ENCODE measurements at places on chromosomes 6 and 20.

GRCh38 chr6:2047855-2048254, 197.6 kb downstream of the GMDS start:
- DNase-seq, result no peak

- DNase-seq, result no peak
Observed at GRCh38 chr6:26202811-26203583, 115.8 kb downstream of the HFE start.

GRCh38 chr6:94377835-94378234, 958.5 kb upstream of the EPHA7 start:
- DNase-seq, result no peak

- DNase-seq, result no peak
Observed at GRCh38 chr20:10802236-10802635, 128.4 kb upstream of the JAG1 start.

GRCh38 chr6:124854338-124854922, 107.8 kb upstream of the RNF217 start:
- no peak for DNase-seq

DNA sequence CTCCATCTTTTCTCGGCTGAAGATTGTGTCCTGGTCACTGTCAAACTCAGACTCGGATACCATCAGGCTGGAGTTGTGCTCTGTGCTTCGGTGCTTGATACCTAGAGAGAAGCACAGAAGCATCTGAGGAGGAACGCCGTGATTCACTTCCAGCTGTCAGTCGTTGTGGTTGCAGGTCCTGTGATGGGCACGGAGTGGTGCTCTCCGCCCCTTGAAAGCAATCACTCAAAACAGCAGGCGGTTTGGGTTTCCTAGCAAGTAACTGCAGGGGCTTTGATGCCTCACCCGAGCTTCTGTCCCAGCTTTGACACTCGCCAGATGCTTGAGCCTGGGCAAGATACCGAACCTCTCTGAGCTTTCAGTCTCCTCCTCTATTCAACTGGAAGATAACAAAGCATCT, 52.5 kb downstream of the ALDH5A1 start:
- no peak for DNase-seq

- no peak for DNase-seq
Observed at GRCh38 chr6:130063806-130064205, 45.4 kb downstream of the L3MBTL3 start.

- no peak for DNase-seq
Observed at GRCh38 chr6:92723390-92723931, 695.9 kb downstream of the EPHA7 start.

- no peak for DNase-seq
Observed at GRCh38 chr20:40855269-40855668, 166.2 kb upstream of the MAFB start.

DNA sequence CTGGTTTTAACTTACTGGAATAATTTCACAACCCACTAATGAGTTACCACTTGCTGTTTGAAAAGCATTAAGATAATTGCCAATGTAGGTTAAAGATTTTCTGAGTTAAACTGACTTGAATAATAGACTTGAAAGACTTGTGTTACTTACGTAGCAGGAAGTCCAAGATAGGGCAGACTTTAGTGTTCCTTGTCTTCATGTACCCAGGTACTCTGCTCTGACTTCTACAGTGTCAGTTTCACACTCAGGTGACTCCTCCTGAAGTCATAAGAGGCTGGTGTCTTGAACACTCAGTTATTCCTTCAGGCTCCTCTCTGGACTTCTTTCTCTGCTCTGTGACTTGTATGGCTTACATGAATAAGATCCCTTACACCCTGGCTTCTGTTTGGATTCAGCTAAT, 76.3 kb upstream of the SGK1 start:
- DNase-seq, result no peak

- no peak for DNase-seq
Observed at GRCh38 chr6:132932588-132932987, 118.2 kb downstream of the RPS12 start.

GRCh38 chr6:52310932-52311331, 26.4 kb upstream of the MCM3 start:
- DNase-seq, result no peak

DNA sequence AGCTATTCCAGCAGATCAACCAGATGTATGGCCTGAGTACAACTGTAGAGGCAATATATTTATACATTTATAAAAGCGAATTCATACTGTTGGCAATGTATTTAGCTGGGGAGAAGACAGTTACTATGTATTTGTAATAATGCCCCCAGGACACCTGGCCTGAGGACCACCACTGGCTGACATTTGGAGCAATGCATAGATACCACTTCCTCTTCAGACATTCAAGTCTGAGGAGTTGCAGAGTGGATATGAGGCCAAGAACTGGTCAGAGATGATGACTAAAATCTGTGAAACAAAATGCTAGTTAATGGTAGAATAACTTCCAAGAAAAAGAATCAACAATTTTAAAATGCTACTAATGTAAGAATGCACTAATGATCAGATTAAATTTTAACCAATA, 462.3 kb downstream of the CDC5L start:
- no peak for DNase-seq

- DNase-seq, result peak; percentile 72
Observed at GRCh38 chr6:26032340-26033084, 54.7 kb upstream of the HFE start.

GRCh38 chr6:33276581-33276863, 401 bp upstream of the B3GALT4 start:
- no peak for DNase-seq

DNA sequence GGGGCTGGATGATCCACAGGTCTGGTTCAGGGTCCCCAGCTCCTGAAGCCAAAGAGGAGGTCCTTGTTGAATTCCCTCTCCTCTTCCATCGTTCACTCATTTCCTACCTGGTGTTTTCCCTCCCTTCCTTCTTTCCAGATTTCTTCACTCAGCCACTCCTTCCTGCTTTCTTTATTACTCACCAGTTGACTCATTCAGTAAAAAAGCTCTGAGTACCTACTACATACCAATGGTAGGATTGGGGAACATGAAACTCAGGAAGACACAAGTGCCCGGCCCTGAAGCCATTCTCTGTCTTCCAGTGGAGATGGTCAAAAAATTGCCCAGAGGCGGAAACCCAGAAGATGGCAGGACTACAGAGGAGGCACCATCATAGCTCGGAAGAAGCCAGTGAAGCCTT, 11.9 kb upstream of the NSFL1C start:
- peak; percentile 74 for DNase-seq

DNA sequence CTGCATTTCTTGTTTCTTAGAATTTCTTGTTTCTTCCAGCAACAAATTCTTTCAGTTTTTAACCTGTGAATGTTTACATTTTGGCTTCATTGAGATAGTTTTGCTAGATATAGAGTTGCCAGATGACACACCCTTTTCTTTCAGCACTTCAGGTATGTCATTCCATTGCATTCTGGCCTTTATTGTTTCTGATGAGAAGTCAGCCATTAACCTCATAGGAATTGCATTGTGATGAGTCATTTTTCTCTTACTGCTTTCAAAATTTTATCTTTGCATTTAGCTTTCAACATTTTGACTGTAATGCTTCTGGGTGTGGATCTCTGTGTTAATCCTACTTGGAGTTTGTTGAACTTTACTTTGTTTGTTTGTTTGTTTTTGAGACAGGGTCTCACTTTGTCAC, 440.3 kb upstream of the HS3ST5 start:
- no peak for DNase-seq

GRCh38 chr6:132498638-132499037, 14.3 kb downstream of the STX7 start:
- no peak for DNase-seq

DNA sequence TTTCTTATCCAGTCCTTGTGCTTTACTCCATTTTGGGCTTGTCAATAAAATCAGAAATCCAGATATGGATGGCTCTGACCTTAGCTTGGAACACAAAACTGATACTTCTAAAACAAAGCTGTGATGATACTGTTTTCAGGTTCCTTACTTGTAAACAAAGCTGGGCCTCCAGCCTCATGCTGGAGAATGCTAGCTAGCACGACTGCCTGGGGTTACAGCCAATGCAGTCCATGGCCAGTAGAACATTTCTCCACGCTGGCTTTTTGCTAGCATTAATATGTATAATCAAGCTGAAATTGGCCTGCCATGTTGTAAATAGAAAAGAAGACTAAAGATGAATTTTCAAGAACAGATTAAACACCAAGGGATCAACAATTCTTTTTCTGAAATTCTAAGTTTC, 63.9 kb downstream of the MTHFD1L start:
- DNase-seq, result no peak

GRCh38 chr6:168162366-168162765, 83.4 kb upstream of the FRMD1 start:
- no peak for DNase-seq

DNA sequence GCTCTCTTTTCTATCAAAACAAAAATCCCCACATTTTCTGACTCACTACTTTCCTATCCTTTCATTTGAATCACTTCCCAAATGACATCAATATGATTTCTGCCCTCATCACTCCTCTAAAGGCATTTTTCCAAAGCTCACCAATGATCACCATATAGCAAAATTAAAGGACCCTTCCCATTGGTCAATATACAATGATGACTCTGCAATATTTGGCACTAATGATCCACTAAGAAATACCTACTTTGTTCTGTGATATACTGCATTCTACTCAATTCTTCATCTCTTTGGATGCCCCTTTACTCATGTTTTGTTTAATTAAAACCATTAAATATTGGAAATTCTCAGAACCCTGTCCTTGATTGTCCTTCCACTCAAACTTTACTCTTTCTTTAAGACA, 200.3 kb upstream of the PTCHD4 start:
- DNase-seq, result no peak

DNA sequence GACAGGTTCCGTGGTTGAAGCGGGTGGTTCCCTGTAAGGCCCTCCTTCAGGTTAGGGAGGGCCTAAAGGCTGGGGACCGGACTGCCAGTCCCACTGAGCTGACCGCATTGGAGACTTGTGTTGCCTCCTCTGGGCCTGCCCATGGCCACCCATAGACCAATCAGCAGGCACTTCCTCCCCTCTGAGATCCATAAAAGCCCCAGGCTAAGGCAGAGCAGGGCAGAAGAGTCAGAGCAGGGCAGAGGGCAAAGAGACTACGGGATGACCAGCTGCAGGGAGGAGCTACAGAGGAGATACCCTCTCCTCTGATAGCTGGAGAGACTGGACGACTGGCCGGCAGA, 537.4 kb downstream of the TENT5A start:
- DNase-seq, result no peak

- DNase-seq, result peak; percentile 15
Observed at GRCh38 chr20:51128198-51128597, 105.3 kb upstream of the KCNG1 start.

DNA sequence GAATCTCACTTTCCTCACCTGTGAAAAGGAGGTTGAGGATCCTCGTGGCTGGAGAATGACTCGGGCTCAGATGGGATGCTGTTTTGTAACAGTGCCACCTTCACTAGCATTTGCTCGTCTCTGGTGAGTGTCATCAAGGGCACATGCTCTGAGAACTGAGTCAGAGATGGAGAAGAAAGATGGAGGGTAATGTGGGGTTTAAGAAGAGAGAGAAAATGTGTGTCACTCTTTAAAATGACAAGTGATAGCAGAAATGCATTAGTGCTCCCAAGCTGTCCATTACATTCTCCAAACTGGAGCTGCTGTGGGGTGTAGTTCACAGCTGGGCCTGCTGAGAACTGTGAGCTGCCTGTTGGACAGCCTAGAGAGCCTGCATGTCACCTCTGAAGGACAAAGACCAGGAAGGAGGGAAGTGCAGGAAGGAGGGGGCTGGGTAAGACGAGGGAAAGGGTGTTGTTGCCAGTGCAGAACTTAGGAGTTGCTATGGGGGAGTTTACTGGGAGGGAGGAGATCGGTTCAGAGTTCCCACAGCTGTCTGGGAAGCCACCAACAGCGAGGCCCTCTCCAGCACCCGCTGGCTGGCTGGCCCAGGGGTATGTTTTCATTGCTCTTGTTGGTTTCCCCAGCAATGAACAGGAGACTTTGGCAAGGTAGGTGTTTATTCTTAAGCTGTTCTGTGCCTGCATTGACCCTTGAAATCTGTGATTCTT, 19.8 kb downstream of the GMPR start:
- no peak for DNase-seq

DNA sequence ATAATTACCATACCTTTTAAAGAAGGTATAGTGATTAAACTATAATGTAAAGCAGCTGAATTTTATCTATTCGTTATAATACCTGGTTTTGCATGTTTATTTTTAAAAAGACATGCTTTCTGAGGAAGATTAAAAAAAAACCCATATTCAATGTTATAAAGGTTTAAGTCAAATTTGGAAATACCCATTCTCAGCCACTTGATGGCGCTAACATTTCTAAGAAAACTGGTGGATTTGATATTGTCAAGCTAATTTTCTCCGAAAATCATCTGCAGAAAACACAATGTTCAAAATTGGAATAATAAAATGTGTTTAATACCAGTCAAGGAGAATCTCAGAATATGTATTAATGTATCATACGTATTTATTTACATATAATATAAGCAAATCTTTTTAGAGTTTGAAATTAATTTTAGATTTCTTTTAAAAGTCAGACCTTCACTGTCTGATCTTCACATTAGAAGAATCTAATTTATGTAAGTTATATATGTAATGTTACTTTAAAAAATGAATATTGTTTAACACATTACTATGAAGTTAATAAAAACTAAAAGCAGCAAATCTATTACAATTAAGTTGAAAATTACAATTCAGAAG, 35.0 kb downstream of the SHPRH start:
- DNase-seq, result peak; percentile 19

GRCh38 chr6:109801794-109802193, 110.7 kb downstream of the FIG4 start:
- DNase-seq, result no peak

DNA sequence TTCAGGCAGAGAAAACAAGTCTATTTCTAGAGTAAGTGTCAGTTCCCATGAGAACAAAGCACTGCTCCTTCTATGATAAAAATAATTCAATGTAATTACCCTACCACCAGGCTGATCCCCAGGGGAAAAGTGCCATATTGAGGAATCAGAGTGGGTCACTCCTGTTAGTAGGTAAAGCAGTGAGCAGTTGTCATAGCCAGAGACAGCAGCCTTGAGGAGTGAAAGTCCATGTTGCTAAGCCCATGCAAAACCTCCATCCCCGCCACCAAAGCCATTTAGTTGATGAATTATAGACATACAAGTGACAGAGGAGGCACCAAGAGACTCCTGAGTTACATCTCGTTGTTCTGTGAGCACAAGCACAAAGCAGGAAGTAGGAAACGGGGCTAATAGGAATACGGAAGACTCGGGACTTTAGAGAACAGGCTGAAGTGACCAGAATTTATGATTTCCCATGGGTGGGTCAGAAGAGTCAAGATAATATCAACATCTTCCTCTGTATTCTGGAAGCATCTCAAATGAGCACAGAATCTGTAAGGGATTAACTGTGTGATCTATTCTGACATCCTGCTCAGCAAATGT, 197.9 kb downstream of the MAFB start:
- no peak for DNase-seq

- DNase-seq, result no peak
Observed at GRCh38 chr6:55957961-55958422, 82.6 kb upstream of the BMP5 start.

DNA sequence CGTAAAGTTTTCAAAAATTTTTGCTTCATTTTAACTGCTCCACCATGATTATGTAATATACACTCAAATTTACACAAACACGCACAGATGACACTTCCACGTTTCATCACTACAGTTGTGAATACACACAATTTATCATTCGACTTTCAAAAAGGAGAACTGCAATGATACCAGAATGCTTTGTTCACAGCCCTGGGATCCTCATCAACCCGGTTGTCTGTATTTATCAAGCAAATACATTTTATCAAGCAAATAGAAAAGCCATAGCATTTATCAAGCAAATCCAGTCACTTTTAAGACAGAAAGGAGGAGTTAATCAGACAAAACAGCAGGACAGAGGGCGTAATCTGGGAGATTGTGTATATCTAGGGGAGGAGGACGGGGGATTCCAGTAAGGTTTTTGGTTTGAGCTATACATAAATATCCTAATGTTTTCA, 20.3 kb upstream of the ABT1 start:
- DNase-seq, result no peak

GRCh38 chr6:131356161-131356560, 216.9 kb upstream of the ARG1 start:
- DNase-seq, result no peak
